ENCODE measurements at places on chromosomes 7 and 10.

DNA sequence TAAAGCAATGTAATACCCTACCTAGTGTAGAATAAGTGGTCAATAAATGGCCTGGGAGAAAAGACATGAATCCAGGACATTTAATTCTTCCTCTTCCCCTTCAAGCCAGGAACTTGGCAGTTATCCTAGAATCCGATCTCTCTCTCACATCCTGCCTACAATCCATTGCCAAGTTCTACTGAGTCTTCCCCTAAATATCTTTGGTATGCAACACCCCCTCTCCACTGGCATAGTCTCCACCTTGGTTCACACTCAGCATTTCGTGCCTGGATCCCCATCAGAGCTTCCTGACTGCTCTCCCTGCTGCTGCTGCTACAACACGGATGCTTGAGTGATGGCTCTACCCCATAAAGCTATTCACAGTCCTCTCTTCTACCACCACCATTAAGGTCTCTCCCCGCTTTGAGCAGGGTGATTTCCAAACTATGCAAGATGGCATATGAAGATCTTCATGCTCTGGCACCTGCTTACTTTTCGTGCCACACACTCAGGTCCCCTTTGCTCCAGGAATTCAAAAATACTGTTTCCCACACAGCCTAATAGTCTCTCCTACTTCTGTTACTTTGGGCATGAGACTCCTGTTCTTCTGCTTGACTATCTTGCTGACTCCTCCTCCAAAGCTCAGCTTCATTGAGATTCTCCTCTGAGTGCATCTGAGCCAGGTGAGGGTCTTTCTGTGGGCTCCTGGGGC is 4.8 kb downstream of the ANK3 start:
- no peak for DNase-seq

- peak; percentile 49 for DNase-seq
Observed at GRCh38 chr10:32367793-32368453, 21.0 kb upstream of the EPC1 start.

DNA sequence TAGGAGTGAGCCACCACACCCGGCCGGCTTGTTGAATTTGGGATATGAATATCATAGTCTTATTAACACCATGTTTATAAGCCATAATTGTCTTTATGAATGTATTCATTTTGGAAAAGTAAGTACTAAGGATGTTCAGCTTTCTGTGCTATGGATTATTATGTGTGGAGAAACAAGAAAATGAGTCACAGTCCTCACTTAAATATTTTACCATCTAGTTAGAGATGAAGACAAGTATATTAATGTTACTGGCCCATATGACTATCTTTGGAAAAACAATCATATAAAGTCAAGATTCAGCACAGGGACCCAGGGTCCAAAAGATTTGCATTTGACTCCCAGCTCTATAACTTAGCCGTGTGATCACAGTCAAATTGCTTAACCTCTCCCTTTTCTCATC is 9.8 kb upstream of the TOMM7 start:
- no peak for DNase-seq

DNA sequence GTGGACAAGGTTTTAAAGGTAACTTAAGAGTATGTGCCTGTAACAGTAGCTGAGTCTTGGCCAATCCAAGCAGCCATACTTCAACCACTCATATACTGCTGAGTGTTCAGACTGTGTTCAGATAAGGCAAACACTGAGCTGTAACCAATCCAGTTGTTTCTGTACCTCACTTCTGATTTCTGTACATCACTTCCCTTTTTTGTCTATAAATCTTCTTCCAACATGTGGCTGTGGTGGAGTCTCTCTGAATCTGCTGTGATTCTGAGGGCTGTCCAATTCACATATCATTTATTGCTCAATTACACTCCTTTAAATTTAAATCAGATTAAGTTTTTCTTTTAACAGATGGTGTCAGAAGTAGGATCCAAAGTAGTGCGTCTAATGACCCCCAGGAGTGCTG is 149.5 kb upstream of the PHF14 start:
- no peak for DNase-seq

- no peak for DNase-seq
Observed at GRCh38 chr10:77592946-77593636, 44.5 kb downstream of the KCNMA1 start.

- no peak for DNase-seq
Observed at GRCh38 chr7:369476-370258, 79.7 kb downstream of the FOXL3 start.

GRCh38 chr10:113538151-113538550 is 14.7 kb upstream of the HABP2 start:
- DNase-seq, result no peak

DNA sequence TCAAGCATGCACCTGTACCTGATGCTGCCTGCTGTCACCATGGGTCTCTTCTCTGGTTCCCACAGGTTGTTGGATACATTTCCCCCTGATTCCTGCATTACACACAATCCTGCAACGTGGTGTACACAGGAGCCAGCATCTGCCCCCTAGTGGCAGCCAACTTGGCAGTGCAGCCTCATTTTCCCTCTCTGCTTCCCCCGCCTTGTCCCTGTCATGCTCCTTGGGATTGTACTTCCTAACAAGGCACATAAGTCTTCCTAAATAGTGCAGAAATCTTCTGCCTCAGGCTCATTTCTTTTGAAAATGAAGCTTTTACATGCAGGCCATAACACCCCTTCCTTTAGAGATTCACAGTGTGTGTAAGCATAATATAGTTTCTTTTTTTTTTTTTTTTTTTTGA is 387.5 kb downstream of the CCSER2 start:
- DNase-seq, result no peak

DNA sequence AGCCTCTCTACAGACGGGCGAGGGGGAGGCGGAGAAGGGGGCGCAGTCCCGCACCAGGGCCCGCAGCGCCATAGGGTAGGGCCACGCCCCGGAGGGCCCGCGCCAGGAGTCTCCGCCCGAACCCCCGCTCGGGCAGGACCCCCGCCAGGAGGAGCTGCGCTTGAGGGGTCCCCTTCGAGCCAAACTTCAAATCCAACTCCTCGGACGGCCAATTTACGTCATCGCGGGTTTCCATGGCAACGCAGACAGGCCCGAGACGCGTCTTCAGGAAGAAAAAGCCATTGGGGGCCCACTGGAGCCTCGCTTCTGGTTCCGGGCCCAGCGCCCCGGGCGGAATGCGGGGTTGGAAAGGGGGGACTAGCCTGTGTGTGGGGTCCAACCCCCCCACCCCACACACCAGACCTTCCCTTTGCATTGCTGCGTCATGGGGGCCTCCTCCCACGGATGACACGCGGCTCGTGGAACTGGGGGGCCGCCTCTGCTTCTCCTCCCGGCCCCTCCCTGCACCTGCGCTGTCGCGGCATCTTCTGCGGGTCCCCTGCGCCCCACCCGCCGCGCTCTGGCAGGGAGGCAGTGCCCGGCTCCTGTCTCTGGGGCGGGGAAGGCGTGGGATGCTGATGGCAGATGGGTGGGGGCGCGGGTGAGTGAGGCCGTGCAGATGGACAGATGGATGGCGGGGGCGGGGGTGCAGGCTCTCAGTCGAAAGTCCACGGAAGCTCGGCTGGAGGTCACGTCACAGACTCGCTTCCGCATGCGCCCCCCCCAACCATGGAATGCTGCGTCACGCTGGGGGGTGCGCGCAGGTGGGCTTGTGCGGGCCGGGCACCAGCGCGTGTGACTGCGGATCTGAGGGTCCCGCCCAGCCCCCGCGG is 1.2 kb downstream of the CALY start:
- peak; percentile 69 for DNase-seq

DNA sequence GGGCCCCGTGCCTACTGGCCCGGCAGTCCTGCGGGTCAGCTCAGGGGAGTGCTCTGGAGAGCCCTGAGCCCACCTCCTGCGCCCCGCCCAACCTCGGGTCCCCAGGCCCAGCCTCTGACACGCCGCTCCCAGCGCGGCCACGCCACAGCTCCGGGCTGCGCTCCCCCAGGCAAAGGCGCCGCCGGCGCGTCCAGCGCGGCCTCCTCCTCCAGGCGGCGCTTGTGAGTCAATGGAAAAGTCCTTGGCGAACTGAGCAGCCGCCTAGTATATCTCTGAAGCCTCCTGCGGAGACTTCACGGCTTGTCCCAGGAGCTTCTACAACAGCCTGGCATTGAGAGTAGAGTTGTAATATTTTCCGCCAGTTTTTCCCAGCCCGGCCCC is 29.5 kb upstream of the BMS1 start:
- peak; percentile 31 for DNase-seq

- no peak for DNase-seq
Observed at GRCh38 chr10:4280461-4281189, 495.6 kb upstream of the KLF6 start.

GRCh38 chr7:14507617-14508016 is 394.9 kb downstream of the DGKB start:
- no peak for DNase-seq

- DNase-seq, result no peak
Observed at GRCh38 chr7:53491051-53491450, 455.6 kb downstream of the POM121L12 start.

DNA sequence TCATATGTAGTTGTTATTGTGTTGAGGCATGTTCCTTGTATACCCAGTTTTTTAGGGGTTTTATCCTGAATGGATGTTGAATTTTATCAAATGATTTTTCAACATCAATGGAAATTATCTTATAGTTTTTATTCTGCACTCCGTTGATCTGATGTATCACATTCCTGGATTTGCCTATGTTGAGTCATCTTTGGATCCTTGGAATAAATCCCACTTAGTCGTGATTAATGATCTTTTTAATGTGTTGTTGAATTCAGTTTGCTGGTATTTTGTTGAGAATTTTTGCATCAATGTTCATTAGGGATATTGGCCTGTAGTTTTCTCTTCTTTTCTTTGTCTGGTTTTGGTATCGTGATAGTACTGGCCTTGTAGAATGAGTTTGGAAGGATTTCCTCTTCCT is 648.6 kb upstream of the GRM3 start:
- no peak for DNase-seq

DNA sequence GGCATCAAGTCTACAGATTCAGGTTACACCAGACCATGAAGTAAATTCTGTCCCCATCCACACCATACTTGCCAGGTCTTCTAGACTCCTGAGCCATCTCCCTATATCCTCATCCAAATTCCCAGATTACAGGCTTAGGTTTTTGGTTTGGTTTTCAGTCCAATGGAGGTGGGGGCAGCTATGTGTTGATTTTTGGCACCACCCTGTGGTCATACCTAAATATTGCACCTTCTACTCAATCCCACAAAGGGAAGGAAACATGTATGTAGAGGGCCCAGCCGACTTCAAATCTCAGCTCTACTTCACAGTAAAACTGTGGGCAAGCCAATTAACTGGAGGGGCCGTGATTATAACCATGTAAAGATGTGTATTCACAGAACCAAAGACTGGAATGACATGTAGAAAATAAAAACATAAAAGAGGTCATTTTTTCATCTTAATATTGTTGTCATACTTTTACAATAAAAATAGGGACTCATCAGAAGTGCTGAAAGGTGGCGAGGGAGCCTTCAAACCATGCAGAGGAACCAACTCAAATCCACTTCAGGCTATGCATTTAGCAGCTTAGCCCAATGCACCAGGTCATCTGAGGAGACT is 19.8 kb downstream of the ERCC6 start:
- DNase-seq, result no peak

- no peak for DNase-seq
Observed at GRCh38 chr10:63707254-63707910, 186.2 kb downstream of the REEP3 start.

DNA sequence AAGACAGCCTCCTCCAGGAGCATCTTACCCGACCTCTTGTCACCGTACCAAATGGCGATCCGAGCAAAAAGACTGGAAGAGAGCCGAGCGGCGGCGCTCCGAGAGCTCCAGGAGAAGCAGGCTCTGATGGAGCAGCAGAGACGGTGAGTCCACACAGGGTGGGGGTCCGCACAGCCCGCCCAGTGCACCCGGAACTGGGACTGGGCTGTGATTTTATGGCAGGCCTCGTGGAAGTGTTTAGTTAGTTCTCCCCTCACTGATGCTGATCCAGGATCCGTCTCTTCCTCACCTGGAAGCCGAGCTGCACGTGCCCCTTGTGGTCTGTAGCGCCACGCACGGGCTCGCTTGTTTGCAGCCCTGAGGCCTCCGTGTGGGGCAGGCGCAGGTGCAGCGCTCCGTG is 19.6 kb downstream of the LRRC27 start:
- no peak for DNase-seq

GRCh38 chr7:78111386-78111785 is 312.8 kb downstream of the PHTF2 start:
- DNase-seq, result no peak

DNA sequence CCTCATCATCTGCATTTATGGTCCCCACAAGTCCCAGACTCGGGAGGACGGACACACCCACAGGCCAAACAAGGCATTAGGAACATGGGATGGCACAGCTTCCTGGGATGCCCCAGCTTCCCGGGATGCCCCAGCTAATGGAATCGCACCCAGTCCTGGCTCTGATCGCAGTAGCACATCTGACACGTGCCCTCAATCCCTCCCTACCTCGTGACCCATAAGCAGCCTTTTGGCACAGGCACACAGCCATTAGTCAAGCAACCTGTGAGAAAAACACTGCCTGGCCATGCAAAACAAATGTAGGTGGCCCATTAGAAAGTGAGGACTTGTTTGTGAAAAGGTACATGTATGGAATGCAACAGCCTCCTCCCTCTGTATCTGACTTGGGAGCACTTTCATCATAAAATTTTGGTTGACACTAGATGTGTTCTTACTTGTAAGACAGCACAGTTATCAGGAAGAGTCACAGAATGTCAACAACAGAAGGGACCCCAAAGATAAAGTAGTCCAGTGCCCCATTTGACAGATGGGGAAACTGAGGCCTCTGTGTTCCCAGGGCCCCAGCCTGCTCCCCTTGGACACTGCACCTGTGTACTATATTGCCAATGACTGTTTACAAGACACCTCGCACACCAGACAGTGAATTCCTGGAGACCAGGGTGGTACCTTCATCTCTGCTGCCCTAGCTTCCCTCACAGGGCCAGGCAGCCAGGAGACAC is 34.4 kb downstream of the DLG5 start:
- DNase-seq, result no peak

- DNase-seq, result no peak
Observed at GRCh38 chr10:115985786-115986185, 287.2 kb downstream of the GFRA1 start.

DNA sequence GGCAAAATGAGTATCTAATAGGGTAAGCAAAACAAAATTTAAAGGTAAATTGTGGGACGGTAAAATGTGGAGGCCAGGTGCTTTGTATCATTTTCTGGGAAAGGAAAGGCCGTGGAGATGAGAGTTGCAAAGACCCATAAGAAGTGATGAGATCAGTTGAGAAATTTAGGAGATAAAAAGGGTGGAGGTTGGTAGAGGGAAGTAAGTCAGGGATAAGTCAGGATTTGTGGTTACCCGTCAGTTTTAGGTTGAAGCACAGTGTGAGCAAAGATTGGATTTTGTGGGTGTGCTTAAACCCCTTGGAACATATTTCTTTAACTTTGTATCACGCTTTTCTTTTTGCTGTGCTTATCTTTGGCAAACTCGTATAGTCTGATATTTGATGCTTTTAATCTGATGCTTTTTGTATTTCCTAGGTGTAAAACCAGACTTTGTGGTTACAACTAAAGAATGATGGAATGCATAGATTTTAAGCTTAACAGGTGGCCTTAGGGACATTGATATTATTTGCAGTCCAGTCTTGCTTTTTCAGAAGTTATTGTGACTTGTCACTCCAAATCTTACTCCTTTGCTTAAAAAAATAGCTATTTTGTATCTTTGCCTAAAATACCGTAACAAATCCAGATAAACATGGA is 1.2 kb downstream of the BTRC start:
- no peak for DNase-seq

GRCh38 chr10:101535949-101536348 is 52.1 kb downstream of the POLL start:
- DNase-seq, result no peak

- DNase-seq, result no peak
Observed at GRCh38 chr10:129710510-129710847, 243.4 kb downstream of the MGMT start.

GRCh38 chr7:98628418-98628817 is 11.3 kb downstream of the NPTX2 start:
- no peak for DNase-seq

GRCh38 chr10:133295426-133296320 is 13.0 kb downstream of the TUBGCP2 start:
- no peak for DNase-seq

Data from stimulated activated CD8-positive, alpha-beta memory T cell treated with anti-CD3 and anti-CD28 coated beads, Interleukin-4, amount 100 ng/mL, for 1 hour (primary cell).